ENCODE measurements at places on chromosomes 4 and X.

DNA sequence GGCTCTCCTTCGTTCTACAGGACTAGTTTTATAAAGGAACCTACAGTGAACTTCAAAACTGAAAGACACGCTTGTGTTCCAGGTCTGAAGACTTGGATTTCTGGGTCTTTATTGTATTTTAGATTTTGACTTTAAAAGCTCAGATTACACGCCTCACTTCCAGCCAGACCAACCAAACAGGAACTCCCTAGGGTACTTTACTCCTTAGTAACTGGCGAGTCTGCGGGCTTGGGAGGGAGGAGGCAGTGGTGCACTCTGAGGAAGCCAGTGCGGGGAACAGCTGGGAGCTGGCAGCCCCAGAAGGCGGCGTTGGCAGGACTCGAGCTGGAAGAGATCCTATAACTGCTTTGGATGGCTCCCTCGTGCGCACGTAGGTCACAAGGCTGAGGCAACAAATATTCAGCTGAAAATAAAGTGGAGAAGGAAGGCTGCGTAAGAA lies 391 bp upstream of the PHKA1 start:
- peak; percentile 90 for DNase-seq

DNA sequence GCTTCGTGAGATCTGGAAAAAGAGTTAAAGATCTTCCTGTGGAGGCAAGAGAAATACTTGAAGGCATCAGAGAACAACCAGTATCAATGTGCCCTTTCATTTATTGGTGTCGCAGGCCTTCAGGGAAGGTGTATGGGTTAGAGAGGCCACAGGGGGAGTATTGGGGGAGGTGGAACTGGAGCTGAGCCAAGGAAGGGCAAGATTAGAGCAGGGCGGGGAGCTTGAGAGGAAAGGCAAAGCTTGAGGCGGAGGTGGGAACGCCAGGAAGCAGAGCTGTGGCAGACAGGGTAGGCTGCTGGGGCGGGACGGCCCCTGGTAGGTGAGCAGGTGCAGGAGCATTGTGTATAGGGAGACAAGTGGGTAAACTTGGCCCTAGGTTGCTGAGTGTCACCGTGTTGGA lies 329.9 kb downstream of the ARHGAP10 start:
- no peak for DNase-seq

- DNase-seq = no peak
These were observed 161.9 kb downstream of the PALLD start for GRCh38 chr4:168658751-168659150.

- DNase-seq = peak; percentile 84
These were observed 6.2 kb downstream of the GK start for GRCh38 chrX:30659421-30659820.

- peak; percentile 1 for DNase-seq
These were observed 54.8 kb downstream of the MSX1 start for GRCh38 chr4:4914059-4914820.

GRCh38 chrX:40009890-40010289 lies 87.9 kb downstream of the BCOR start:
- DNase-seq = no peak

DNA sequence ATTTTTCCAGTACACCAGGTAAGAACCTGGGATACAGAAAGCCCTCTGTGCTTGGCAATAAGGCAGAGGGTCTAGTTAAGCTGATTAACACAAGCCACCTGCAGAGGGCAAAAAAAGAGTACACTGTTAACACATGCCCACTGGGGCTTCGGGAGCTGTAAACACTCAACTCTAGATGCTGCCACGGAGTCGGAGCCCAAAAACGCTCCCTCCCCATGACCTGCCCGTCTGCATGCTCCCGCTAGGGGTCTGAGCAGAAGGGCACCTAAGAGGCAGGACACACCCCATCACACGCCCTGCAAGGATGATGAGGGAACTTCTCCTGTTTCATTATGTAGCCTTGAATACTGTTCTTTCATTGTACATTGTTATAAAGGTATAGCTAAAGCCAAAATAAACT lies 715.6 kb upstream of the AADAT start:
- no peak for DNase-seq

Data from cardiac fibroblast (primary cell).